IPS DF 19.7 (cell line): ENCODE measurements at places on chromosomes 12 and 14.

DNA sequence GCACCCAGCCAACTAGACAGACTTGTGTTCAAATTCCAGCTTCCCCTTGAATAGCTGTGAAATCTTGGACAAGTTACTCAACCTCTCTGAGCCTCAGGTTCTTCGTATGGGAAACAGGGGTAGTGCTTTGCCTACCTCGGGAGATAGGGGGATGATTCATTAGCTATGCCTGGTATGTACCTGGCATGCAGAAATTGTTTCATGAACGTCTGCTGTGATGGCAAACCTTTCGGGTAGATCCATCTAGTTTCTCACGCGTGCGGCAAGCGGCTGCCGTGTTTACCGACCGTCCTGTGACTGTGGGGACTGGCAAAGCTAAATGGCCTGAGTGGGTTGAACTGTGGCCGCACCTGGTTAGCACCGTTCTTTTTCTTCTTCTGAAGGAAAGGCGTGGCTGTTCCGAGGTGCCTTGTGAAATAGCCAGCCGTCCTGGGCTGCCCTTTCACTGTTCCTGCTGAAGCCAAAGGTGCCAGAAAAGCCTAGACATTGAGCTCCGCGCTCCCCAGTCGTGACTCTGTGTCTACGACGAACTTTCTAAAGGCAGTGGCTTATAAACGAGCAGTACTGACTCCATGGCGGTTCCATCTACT is 40.6 kb upstream of the MED13L start:
- DNase-seq: no peak

GRCh38 chr14:92938235-92938875 is 15.4 kb downstream of the CHGA start:
- DNase-seq: no peak

DNA sequence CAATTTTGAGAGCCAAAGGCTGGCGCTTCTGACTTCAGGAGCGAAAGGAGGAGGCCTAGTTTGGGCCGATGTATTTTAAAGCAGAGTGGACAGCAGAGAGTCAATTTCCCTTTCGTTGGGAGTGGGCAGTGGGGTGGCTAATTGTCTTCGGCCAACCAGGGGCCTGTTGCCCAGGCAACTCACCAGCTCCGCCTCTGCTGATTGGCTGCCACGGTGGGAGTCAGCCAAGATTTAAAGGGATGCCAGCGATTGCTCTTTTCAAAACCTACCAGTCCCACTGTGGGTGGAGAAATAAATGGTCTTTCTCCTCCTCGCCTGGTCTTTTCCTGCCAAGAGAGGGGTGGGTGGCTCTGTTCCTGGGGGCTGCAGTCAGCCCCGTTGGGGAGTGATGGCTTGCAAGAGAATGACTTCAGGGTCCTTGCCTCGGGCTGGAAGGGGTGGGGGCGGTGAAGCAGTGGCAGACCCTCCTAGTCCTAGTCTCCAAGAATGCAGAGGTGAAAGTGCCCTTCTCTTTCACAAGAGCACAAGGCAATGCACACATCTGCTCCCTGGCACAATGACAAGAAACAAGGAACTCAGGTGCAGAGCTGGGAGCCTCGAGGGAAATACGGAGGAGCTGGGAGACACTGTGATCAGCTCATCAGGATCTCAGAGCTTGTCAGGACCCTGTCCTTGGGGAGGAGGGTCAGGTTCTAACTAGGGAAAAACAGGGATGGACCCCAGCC is 37.7 kb downstream of the RASAL1 start:
- DNase-seq: no peak

GRCh38 chr12:114903083-114903691 is 219.2 kb upstream of the TBX3 start:
- no peak for DNase-seq

- no peak for DNase-seq
Observed at GRCh38 chr12:118107011-118107410, 3.2 kb upstream of the VSIG10 start.

DNA sequence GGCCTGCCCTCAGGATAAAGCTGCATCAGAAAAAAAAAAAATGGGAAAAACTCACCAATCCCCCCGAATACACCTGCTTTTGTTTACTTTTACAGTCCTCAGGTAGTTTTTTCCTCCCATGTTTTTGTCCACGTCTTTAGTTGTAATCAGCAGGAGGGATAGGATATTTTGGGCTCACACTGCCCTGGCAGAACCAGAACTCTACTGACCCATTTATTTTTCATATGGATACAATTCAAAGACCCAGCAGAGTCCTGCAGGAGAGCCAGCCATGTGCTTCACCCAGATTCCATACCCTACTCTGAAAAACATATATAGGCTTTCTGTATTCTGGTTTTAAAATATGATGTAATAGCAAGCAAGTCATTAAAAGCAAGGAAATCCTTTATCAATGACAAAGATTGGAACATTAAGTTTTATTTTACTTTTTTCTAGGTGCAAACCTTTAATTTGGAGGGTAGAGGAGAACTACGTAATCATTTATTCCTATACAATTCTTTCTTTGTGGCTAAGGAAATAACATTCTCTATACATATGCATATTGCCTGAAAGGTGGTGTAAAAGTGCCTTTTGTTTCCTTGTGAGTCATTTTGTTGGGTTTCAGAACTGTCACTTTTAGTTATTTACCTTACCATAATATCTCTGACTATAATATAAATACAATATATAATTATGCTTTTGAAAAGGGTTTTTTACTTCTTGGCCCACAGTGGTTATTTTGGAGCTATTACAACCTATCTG is 19.1 kb downstream of the DACT1 start:
- DNase-seq: no peak

GRCh38 chr14:93137864-93138263 is 22.1 kb upstream of the ITPK1 start:
- DNase-seq: no peak

DNA sequence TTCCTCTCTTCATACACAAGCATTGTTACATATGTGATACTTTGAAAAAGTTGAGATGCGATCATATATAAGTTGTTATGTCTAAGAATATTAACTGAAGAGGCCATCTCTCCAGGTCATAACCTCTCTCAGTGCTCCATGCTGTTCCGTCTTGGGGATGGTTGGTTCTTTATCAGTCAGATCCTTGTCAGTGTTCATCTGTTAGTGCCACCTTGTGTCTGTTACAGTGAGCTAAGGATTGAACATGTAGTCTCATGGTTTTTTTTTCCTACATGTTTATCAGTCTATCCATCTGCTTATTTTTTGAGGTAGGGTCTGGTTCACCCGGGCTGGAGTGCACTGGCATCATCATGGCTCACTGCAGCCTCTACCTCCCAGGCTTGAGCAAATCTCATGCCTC is 30.5 kb downstream of the EP400 start:
- DNase-seq: no peak

DNA sequence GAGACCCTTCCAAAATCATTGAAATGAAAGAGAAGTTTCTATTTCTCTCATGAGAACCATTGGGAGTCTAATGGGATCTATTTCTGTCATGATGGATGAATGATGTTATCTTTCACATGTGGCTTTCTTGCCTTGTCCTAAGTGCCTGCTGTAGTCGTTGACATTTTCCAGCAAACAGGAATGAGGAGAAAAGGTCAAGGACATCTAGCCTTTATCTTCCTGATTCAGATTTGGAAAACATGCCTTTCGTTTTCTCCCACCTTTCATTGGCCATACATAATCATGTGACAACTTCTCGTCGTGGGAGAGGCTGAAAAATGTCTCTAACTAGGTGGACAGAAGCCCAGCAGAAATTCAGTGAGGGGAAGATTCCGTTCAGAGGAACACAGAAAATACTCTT is 94.5 kb downstream of the PCNX1 start:
- DNase-seq: no peak

DNA sequence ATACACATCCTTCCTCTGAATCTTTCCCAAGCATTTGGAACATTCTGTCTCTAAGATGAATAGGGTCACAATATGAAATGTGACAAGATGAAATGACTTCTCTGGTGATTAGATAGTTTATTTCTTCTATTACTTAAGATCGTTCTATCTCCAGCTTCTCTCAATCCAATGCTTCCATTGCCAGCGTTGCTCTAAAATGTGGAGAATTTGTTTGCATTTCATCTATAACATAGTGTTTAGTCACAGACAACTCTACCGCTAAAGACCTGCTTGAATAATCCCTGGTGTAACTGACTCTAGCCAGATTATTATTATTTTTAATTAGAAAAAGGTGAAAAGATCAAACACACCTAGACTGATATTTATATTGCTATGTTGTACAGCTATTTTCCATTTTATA is 184.7 kb upstream of the PRICKLE1 start:
- DNase-seq: no peak

GRCh38 chr12:112170971-112171596 is 45.7 kb downstream of the TRAFD1 start:
- DNase-seq: no peak

- DNase-seq: peak; percentile 35
Observed at GRCh38 chr12:106831699-106832098, 57.2 kb downstream of the RIC8B start.

- no peak for DNase-seq
Observed at GRCh38 chr12:80056232-80056631, 43.1 kb upstream of the OTOGL start.

- no peak for DNase-seq
Observed at GRCh38 chr14:96407935-96408570, 16.1 kb downstream of the AK7 start.

DNA sequence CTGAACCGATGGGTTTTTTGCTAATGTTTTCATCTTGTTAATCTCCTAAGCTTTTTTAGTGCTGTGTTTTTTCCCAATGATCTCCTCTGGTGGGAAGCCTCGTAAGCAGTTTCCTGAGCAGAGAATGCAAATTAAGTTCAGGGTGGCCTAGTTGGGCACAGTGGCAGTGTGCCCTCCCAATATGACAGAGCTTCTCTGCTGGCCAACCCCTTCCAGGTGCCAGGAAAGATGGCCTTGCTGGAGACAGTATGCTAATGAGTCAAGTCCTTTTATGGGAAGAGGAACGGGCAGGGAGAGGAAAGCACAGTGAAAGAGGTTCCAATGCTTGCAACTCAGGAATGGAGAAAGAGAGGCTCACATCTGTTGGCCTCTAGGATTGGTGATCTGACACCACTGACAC is 115.8 kb downstream of the GCH1 start:
- no peak for DNase-seq

DNA sequence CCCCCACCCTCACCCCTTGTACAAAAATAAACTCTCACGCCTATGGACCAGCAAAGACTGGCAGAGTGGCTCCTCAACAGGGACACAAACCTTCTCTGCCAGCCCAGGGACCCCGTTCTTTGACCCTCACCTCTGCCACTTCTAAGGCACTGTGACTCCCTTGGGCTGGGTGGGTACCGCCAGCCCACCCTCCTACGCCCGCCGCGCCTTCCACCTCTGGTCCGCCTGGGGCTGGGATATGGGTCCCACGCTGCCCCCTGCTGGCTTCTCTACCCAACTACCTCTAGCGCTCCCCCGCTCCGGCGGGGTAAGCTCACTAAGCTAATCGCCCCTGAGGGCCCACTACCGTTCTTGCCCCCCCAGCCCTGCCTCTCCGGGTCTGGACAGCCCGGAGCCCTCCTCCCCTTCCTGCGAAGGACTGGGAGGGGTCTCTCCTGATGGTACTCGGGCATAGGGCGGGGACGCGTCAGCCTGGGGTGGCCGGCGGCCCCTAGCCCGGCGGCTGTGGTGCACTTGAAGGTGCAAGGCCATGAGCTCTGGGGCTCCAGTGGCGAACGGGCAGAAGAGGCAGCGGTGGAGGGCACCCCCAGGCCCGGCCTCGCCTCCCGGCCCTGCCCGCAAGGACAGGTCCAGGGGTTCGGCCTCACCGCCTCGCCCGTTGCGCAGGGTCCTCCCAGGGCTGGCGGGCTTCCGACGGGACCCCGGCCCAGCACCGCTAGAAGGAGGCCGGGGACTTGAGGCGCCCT is 8.1 kb downstream of the ZNF219 start:
- no peak for DNase-seq

DNA sequence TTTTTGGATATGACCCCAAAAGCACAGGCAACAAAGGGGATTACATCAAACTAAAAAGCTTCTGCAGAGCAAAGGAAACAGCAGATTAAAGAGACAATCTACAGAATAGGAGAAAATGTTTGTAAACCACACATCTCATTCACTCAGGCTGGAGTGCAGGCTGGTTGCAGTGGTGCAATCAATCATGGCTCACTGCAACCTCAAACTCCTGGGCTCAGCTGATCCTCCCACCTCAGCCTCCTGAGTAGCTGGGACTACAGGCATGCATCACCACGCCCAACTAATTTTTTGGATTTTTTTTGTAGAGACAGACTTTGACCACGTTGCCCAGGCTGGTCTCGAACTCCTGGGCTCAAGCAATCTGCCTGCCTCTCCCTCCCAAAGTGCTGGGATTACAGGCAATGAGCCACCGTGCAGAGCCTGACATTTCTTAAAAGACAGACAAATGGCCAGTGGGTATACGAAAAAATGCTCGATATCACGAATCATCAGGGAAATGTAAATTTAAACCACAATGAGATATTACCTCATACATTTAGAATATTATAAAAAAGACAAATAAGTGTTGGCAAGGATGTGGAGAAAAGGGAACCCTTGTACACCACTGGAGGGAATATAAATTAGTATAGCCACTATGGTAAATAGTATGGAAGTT is 9.8 kb downstream of the NCKAP5L start:
- DNase-seq: no peak

- DNase-seq: no peak
Observed at GRCh38 chr12:25553098-25553497, at the start of gene LMNTD1. TSS of gene LMNTD1 (minus strand) at chr12:25553283. CDS start at chr12:25552959, 324 bp downstream.

- no peak for DNase-seq
Observed at GRCh38 chr14:22542360-22542759, 46.7 kb downstream of the DAD1 start.
